ENCODE measurements at places on chromosomes 4 and X.

DNA sequence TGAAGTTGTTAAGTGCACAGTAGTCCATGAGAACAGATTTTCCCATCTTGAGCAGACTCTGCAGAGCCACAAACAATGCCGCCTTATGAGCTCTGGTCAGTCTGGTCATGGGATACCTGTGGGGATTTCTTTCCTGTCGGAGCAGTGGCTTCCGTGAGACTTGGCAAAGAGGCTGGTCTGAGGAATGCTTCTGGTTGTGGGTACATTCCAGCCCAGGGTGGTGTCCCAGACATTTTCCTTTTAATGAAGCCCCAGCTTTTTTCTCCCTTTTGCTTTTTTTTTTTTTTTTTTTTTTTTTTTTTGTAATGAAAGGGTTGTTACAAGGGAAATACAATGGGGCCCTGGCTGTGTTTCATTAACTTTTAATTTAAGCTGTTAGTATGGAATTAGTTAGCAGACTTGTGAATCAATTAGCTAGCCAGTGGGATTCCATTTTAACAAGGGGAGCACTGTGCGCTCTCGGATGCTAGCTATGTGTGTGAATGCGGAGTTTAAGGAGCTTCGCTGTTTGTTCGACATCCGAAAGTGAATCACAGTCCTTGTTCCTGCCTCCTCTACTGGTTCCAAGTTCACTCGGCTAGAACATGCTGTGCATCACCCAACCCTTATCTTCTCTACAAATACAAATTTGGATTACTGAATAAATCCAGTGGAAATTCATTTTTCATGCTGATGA lies 225.1 kb downstream of the CBR4 start:
- no peak for DNase-seq

- DNase-seq, result no peak
Observed at GRCh38 chr4:70629469-70630090, 1.0 kb downstream of the ENAM start.

GRCh38 chr4:102758241-102759160 lies 2.3 kb downstream of the MANBA start:
- no peak for DNase-seq

DNA sequence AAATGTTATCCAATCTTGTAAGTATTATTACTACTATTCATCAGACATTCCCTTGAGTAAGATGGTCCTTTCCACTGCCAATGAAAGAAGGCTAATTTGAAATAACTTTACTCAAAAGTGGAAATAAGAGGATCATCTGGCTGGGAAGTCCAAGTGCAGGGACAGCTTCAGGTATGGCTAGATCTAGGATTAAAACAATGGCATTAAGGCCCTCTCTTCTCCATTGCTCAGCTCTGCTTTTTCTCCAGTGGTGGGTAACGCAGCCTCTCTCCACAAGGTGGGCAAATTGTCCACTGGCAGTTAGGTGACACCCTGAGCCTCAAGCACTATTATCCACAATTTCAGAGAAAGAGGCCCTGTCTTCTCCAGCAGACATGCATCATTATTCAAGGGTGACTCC lies 66.7 kb upstream of the PGM2 start:
- DNase-seq, result no peak

DNA sequence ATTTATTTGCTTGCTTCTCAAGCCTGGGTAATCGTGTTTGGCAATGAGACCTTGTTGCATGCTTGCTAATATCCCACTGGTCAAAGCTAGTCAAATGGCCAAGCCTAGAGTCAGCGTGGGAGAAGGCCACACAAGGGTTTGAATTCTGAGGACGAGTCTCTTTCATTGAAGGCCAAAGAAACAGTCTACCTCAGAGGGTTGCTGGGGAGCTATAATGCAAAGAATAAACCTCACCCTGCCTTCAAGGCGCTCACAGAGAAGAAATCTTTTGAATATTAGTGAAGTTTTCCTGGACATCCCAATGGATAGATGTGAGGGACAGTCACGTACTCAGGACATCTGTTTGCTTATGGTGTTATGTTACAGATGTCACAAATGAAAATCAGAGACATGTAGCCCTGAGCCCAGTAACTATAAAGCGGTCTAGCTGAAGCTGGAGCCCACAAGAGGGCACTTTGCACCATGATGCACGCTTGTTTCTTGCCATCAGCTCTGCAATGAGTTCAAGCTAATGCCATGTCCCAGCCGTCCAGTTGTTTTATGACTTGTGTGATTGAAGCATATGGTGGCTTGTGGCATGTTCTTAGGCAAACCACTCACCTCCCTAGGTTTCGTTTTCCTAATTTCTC lies 1.1 kb upstream of the TLR3 start:
- no peak for DNase-seq

DNA sequence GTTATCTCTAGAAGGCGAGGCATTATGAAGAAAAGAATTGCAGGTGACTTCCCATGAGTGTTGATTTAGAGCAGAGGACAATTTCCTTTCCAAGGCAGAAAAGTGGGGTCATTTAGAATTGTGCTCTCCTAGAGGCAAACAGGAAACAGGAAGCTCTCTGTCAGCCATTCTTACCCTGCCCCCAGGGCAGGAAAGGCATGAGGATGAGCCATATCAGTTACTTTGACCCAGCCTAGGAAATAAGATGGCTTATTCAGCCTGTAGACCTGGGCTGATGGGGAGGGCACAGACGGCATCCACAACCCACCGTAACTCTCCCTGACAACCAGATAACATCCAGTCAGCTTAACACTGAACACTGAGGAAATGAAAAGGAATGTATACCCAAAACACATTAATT lies 88.8 kb upstream of the KDR start:
- DNase-seq, result no peak

GRCh38 chrX:155535866-155536265 lies 76.9 kb downstream of the TMLHE start:
- no peak for DNase-seq

- DNase-seq, result no peak
Observed at GRCh38 chr4:147683188-147683591, 773 bp downstream of the PRMT9 start.

DNA sequence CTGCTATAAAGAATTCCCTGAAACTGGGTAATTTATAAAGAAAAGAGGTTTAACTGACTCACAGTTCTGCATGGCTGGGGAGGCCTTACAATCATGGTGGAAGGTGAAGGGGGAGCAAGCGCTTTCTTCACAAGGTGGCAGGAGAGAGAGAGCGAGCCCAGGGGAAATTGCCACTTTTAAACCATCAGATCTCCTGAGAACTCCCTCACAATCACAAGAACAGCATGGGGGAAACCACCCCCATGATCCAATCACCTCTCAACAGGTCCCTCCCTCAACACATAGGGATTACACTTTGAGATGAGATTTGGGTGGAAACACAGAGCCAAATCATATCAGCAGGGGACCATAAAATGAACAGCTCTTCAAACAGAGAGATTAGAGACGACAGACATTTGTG lies 198.6 kb downstream of the MAGEB5 start:
- no peak for DNase-seq

GRCh38 chrX:131895807-131896206 lies 127.3 kb upstream of the STK26 start:
- no peak for DNase-seq

GRCh38 chr4:29153642-29154041 lies 1566.5 kb upstream of the PCDH7 start:
- no peak for DNase-seq

DNA sequence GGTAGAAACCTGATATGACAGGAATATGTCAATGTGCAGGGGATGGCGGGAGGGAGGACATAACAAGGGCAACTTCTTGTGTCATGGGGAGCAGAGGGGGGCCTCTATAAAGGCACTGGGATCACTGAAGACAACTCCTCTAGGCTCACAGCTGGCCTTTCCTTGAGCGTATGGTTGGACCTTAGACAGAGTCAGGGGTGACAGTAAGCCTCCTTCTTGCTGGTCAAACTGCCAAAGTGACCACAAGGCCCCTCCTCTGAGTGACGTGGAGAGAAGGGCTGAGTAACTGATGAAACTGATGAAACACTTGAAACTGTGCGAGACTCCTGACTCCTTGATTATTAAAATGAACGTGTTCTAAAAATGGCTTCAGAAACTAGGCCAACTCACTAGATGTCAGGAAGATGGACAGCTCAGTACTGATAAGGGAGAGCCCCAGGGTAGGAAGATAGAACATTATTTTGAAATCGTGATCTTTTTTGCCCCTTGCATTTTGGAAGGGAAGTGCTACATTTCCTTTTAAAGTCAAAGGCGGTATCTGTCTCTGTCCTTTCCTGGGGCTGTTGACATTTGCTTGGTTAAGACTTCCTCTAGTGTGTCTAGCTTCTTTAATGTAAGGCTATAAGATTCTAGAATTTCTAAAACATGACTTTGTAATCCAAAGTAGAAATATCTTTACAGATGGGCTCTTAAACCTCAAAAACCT lies 1.6 kb downstream of the RAB33A start:
- DNase-seq, result peak; percentile 6

DNA sequence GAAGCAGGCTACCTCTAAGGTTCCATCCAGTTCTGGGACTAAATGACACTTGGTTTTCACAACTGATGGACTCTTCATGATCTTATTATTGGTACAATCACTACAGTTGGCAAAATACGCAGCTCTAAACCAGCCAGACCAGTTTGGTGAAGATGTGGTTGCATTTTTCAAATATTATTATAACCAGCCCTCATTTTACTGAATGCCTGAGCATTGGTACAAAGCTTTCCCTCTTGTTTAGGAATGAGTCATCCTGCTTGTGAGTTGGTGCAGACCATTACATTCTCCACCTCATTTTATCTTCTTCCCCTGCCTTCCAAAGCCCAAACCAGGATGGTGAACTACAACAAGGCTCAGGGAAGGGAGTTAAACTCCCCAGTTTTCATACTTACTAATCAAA lies 223.1 kb downstream of the KDR start:
- DNase-seq, result no peak

GRCh38 chr4:20505927-20506326 lies 194.3 kb upstream of the PACRGL start:
- DNase-seq, result no peak

GRCh38 chr4:90227177-90227576 lies 100.0 kb downstream of the CCSER1 start:
- DNase-seq, result no peak

GRCh38 chrX:106932960-106933537 lies 12.8 kb downstream of the CLDN2 start:
- DNase-seq, result no peak

DNA sequence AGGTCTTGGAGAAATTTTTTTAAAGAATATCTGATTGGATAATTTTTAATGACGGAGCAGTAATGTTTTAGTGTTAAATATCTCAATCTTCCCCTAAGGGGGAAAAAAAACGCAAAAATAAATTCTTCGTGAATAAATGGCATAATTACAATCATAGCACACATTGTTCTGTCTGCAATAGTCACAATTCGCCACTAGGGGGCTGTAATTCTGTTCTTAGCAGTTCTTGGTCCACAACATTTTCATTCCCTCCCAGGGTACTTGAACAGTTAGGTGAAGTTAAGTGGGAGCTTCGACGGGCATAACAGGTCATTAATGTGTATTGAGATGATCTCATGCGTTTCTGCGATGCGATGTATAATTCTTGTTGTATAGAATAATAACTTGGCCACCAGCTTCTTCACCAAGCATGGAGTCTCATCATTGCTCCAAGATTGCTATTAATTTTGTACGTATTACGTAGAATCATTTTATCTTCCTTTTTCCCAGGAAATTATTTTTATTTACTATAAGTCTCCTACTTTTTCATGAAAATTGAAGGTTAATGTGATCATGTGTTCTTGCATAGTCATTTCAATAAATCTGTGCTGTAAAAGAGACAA lies 27.2 kb downstream of the HTR2C start:
- DNase-seq, result no peak

DNA sequence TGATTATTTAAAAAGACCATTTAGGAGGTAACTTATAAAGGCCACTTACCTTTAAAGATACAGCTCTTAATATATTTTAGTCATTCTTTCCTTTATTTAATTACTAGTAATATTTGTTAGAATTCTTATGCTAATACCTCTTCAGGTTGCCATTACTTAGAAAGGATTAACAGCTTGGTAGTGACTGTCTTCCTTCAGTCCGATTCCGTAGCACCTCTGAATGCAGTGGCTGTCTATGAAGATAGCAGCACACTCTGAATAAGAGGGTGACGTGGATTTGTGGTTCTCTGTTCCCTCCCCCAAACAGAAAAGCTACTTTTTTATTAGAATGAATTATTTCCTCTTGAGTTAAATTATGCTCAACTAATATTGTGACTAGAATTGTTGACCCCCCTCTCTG lies 92.6 kb upstream of the TENM3 start:
- no peak for DNase-seq

DNA sequence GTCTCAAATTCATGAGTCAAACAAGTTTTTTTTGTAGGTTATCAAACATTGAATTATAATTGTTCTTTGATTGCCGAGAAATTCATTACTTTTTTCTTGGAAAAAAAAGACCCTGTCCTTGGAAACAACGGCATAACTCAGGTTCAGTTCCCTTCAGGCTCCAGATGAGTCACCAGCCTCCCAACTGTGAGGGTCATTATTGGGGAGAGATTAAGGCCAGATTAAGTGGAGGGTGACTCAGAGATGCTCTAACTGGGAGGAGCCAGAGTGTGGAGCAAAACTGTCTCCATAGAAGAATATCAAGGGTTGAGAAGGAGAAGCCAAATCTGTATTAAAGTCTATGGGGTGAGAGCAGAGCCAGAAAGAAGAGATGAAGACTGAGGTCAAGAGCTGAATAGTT lies 9.6 kb downstream of the ADGRG4 start:
- DNase-seq, result no peak

DNA sequence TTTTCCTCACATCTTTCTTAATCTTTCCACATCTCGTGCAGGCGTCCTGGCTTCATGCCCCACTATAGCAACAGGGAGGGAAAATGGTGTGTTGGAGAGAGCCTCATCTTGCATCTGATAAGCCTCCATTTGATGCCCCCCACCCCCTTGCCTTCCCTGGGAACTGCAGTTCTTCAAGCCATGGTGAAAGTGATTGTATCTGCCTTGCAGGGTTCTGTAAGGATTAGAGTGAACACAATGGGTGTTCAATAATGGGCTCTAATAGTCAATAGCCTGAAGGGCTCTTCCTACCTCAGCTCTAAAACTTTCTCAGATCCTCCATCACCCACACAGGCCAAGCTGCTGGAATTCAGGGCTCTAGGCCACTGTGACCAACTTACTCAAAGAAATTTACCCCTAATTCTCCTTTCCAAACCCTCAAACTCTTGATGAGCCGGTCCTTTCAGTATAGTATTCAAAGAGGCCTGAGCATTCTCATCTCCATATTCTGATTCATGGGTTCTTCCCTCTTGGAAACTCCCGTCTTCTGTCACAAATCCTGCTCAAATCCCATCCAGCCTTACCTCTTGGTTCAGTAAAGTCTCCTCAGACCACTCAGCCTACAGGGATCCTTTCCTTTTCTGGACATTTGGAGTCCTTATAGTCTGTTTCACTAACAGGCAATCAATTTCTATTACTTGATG lies 128.3 kb upstream of the TRIM2 start:
- DNase-seq, result no peak

- no peak for DNase-seq
Observed at GRCh38 chr4:124266721-124267120, 445.8 kb downstream of the ANKRD50 start.

Measured in activated CD4-positive, CD25-positive, alpha-beta regulatory T cell (primary cell).